Lung microvascular endothelial cell (primary cell): ENCODE measurements at places on chromosomes 2 and 18. TPM values are rescaled to one million over a fixed set of nuclear protein-coding genes. Genes with fewer than 3 reads are reported as not detected.

Gene VWC2L
- total RNA-seq: not detected in 2 replicates

Gene NAT8
- not detected in 2 replicates for total RNA-seq

Gene IL1F10
- total RNA-seq: not detected in 2 replicates

Gene AFF3
- total RNA-seq: under 0.01 TPM in 2 replicates

Gene ZRANB3
- total RNA-seq: 3.8 and 4.1 TPM in 2 replicates

DNA sequence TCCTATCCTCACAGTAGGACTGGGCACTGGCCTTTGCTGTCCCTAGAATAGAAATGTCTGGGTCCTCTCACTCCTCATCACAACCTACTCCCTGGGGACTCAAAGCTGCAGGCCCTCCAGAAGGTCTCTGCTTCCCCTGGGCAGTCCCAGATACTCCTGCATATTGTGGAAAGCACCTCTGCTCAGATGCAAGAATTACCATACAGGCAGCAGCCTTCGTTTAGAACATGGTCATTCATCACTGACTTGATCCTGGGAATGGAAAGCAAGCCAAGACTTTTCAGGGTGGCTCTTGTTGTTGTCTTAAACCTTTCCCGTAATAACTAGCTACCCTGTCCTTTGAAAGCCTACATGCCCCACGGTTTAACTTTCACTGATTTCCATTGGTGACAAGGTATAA, 53.1 kb upstream of the NPAS2 start:
- no peak for DNase-seq

- DNase-seq: no peak
Observed at GRCh38 chr2:145802133-145802532, 1282.2 kb upstream of the ZEB2 start.

DNA sequence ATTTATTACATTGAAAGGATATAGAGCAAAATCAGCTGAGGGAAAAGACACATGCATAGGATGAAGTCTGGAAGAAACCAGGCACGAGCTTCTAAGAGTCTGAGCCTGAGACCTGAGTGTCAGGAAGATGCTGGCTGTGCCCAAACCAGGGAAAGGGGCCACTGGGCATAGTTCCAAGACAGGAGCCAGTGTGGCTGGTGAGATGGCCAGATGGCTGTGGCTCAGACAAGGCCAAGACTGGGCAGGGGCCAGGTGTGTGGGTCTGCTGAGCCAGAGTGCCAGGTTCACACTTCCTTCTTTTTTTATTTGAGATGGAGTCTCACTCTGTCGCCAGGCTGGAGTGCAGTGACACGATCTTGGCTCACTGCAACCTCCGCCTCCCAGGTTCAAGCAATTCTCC, 95.5 kb upstream of the ATG16L1 start:
- DNase-seq: no peak

GRCh38 chr2:165793161-165793778, 777 bp downstream of the GALNT3 start:
- no peak for DNase-seq

- no peak for DNase-seq
Observed at GRCh38 chr2:67600222-67600871, 203.2 kb downstream of the ETAA1 start.

DNA sequence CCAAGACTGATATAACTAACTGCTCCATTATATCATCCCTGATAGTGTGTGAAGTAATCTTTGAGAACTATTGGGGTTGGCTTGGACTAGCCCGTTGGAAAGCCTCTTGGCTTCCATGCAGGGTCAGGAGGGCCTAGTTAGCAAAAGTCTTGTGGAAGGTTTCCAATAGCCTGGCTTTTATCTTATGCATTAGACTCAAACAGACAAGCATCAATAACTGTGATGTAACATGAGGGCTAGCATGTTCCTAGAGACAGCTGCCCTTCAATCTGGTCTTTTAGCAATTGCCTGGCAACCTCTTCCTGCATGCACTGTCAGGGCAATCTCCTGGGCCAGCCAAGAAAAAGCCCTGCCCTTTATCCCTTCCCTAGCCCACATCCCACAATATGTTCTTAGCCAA, 18.2 kb downstream of the SLC8A1 start:
- no peak for DNase-seq

DNA sequence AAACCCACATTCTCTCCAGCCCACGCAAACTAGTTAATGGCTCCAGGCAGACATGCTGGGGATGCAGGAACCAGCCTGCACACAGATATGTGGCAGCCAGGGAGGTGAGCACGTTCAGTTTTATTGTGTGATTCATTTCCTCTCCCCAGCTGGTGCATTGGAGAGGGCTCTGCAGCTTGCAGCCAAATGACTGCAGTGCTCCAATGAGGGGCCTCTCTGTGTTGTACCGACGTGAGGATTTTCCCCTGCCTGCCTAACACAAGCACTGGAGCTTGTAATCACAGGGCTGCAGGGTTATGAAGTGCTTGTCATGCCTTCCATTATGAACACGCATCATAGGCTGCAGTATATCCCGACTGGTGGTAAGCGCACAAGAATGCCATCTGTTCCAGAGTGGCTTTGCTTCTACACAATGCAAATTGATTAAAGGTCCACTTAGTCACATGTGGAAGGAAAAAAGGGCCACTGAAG, 92.3 kb upstream of the THUMPD2 start:
- peak; percentile 26 for DNase-seq

DNA sequence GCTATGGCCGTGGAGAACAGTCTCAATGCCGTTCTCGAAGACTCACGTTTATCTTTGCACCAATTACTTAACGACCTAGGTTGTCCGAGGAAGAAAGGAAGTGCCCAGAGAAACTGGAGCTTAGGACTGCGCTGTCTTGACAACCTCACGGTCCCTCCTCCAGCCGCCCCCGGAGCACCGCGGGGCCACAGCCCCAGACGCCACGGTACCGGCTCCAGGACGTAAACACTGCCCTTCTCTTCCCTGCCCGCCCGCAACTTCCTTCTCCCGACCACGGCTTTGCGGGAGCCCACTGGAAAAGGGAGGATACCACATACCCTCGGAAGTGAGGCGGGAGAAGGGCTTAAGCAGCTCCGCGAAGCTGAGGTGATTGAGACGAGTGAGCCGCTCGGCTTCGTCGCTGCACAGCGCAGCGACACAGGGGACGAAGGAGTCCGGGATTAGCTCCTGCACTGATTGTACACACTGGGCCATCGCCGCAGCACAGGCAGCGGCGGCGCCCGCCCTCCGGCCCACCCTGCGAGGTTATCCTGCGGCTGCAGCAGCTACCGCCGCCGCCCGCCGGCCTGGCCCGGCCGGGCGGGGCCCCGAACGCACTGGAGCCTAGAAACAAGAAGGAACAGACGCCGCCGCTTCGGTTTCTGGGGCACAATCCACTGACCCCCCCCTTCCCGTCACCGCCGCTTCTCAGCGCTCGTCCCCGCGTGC, 483 bp downstream of the TRAPPC8 start:
- peak; percentile 67 for DNase-seq

DNA sequence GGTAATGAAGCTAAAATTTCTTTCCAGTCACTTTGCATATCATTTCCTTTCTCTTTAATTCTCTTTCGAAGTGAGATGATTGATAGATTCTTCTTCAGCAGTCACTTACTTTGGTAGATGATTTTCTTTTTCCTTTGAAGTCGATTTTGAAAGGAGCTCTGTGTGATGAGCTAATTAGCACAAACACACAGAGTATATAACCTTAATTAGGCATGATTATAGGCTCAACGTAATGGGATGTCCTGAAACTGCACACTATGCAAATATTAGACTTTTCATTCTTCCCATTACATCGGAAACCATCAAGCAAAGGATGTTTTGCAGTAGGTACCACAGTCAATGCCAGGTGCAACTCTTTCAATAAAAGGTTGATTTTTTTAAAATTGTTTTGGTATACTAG, 6.4 kb upstream of the CTLA4 start:
- no peak for DNase-seq

- peak; percentile 90 for DNase-seq
Observed at GRCh38 chr2:39530411-39530866, 93.4 kb upstream of the MAP4K3 start.

DNA sequence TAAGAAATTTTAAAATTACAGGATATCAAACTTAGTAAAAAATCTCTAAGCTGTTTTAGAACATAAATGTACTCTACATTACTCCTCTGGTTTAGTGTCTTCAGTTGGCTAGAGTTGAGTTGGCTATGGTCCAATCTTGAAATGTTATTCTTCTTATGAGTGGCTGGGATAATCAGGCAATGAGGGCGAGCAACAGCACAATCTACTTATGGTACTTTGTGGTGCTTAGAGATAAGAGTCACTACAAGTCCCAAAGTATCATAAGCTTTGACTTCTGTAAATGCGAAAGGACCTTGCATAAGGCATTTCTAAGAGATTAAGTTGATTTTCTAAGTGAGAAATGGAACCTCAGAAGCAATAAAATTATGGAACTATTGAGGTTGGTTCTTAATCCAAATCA, 361.7 kb downstream of the GPD2 start:
- DNase-seq: no peak

DNA sequence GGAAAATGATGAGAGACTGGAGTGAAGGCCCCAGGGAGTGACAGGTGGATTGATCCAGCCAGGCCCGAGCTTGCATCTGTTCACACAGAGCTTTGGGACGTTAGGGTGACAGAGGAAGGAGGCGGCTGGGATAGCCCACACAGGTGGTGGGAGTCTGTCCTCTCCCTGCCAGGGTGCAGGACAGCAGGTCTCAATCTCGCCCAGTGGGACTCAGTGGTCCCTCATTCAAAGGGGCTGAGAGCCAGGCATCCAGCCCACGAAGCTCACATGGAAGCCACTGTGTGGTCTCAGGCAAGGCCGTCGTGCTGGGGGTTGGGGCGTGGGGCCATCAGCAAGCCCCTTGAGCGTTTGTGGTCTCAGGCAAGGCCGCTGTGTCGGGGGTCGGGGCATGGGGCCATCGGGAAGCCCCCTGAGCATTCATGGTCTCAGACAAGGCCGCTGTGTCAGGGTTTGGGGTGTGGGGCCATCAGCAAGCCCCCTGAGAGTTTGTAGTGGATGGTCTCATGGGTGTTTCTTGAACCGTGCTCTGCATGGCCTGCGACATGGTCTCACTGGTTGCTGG, 8.3 kb downstream of the KCNG2 start:
- no peak for DNase-seq

- DNase-seq: no peak
Observed at GRCh38 chr2:162243294-162243693, at the start of gene FAP. FAP (minus strand) TSS chr2:162243445; CDS start chr2:162243327, 118 bp downstream.

DNA sequence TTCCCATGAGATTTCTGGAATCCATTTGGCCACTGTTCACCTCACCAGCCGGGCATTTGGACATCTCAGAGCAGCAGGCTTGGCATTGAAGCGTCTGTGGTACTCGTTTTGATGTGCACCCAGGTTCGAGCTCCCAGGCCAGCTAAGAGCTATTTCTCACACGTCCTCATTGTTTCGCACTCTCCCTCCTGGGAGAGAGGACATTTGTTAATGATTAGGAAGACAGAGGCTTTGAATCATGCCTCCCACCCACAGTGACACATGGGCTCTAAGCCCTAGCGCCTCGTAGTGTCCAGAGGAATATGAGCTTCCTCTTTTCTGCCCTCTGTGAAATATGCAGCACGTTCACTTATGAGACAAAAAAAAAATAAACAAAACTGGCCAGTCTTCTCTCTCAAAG, 361.8 kb downstream of the RND3 start:
- peak; percentile 73 for DNase-seq
